Fibroblast of the aortic adventitia (primary cell): ENCODE measurements at places on chromosomes 7 and 10.
A peak's percentile ranks its signal among the peaks of the same experiment; 100 is the strongest.

- peak; percentile 93 for DNase-seq
These were observed 64.8 kb upstream of the DNAJB6 start for GRCh38 chr7:157271991-157272324.

DNA sequence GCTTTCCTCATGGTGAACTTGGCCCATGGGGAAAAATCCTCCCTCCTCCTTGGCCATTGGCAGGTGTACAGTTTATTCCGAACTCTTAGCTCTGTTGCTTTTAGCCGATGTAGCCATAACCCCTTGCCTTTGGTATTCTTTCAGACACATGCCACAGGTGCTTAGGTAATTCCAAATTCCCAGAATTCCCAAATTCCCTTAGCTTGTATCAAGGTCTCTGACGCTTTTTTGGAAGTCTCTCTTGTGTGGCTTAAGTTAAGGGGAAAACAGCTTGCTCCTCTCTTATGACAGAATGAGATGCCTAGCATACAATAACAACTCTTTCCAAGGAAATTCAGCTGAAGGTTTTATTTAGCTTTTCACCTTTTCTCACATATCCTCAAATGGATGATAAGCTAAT, 68.0 kb downstream of the SUGCT start:
- DNase-seq: peak; percentile 81

DNA sequence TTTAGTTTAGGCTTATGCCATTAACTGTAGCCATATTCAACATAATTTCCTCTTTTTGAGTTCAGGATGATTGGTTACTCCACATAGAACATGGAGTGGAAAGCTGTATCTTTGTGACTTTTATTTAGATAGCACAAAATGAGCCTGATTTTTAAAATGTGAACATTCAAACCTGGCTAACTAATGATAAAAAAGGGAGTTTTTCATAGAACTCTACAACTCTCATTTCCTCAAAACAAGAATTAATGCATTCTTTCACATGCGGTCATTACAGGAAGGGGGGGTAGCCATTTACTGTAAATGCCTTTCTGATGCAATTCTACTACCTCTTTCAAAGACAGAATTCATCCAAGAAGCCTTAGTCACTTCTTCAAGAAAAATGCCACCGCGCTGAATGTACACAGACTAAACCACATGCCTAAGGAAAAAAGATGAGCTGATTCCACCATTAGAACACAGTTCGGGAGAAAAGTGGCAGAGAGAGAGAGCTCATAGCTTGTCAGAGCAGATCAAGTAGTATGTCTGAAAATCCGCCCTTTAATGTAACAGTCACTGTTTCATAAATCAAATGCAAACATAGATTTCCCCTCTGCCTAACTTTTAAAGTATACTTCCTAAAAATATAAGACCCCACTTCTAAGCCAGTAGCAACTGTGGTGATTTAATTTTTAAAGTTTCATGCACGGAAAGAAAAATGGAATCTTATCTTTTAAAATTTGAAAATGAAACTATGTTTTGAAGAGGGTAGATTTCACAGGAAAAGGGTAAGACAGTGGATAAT, 226.4 kb upstream of the KLF14 start:
- DNase-seq: peak; percentile 99

DNA sequence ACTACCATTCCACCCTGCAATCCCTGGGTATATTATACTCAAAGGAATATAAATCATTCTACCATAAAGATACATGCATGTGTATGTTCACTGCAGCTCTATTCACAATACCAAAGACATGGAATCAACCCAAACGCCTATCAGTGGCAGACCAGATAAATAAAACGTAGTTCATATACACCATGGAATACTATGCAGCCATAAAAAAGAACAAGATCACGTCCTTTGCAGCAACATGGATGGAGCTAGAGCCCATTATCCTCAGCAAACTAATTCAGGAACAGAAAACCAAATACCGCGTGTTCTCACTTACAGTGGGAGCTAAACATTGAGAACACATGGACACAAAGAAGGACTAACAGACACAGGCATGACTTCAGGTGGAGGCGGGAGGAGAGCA, 138.3 kb downstream of the DYNC2I1 start:
- DNase-seq: no peak

GRCh38 chr10:11448190-11448544, 163.3 kb downstream of the USP6NL start:
- DNase-seq: no peak

DNA sequence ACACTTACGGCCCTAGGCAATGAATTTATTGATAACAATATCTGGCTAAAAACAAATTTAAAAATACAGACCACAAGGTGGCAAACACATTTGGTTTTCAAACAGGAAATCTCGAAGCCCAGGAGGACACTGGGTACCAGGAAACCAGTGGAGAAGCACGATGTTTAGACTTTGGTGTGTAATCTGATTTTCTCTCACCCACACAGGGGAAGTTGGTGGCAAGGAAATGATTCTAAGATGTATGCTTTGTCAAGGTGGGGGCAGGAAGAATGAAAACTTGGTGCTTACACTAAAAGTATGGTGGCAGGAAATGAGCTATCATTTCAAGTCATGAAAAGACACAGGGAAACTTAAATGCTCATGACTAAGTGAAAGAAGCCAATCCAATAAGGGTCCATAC, 113.2 kb upstream of the ANKRD1 start:
- no peak for DNase-seq

DNA sequence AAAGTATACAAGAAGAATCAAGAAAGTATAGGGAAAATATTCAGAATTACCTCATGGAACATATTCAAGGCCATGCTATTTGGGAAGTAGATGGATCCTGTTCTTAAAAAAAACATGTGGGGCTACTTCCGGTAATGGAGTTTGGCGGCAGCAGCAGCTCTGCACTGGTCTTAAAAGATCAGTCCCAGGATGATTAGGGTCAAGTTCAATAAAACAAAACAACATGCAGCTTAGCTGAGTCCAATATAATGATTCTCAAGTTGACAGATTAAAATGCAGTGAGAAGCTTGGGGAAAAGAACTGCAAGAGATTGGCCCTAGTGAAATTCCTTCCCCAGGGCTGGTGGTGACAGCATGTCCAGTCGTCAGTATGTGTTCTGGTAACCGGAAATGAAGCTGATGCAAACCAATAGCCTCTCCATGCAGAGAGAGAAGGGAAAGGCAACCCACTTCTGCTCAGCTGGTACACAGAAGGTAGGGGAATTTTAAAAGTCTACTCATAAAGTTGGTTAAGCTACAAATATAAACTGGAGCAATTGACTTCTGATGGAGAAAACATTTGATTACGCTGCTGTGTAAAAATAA, 305.1 kb upstream of the IMMP2L start:
- DNase-seq: no peak

GRCh38 chr10:63437116-63437949, 28.4 kb downstream of the JMJD1C start:
- DNase-seq: peak; percentile 49

DNA sequence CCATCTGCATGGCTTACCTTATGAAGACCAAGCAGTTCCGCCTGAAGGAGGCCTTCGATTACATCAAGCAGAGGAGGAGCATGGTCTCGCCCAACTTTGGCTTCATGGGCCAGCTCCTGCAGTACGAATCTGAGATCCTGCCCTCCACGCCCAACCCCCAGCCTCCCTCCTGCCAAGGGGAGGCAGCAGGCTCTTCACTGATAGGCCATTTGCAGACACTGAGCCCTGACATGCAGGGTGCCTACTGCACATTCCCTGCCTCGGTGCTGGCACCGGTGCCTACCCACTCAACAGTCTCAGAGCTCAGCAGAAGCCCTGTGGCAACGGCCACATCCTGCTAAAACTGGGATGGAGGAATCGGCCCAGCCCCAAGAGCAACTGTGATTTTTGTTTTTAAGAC, 12.4 kb downstream of the DUSP5 start:
- DNase-seq: no peak

DNA sequence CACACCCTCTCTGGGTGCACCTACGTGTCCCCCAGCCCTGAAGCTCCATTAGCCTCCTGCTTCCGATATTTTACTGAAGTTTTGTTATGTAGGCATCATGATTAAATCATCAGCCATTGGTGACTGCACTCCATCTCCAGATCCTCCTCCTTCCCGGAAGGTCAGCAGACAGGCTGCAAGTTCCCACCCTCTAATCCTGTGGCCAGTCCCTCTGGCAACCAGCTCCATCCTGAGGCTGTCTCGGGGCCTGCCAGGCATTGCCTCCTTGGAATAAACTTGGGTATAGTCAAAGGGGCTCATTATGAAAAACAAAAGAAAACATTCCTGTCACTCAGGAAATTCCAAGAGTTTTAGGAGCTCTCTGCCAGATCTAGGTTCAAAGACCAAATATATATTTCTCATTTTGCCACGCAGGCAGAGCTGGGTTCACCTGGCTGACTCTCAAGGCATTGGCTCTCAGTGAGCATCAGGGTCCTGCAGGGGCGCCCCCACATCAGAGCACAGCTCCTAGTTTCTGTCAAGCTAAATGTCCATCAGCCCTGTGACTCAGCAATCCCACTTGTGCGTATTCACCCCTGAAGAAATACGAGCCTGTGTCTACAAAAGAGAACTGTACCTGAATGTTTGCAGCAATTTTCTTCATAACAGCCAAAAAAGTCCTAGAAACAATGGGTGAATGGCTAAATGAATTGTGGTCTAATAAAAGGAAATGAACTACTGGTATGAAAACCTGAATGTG, 27.4 kb upstream of the TMEM72 start:
- DNase-seq: no peak

- no peak for DNase-seq
These were observed 973 bp downstream of the GPR158 start for GRCh38 chr10:25175527-25176420.

DNA sequence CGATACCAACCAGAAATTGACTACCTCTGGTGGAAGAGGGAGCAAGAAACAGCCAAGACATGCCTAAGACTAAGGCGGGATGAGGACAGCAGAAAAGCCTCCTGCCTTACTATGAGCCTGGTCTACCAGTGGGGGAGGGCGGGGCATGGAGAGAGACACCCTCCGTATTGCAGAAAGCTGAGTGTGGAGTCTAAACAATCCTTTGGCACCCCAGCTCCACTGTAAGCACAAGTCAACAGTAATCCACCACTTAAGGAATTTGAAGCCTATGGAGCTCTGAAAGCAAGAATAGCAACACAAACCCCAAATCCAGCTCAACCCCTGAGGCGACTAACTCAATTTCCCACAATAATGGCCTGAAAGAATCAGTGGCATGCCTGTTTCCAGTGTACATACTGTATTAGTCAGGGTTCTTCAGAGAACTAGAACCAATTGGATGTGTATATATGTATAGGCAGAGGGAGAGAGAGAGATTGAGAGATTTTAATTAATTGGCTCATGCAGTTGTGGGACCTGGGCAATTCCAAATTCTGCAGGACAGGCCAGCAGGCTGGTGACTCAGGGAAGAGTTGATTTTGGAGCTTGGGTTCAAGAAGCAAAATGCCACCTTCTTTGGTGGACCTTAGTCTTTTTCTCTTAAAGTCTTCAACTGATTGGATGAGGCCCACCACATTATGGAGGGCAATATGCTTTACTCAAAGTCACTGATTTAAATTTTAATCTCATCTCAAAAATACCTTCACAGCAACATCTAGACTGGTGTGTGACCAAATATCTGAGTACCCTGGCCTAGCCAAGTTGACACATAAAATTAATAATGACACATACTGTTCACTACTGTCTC, 13.5 kb downstream of the PPIF start:
- DNase-seq: no peak

- DNase-seq: peak; percentile 9
These were observed 734 bp downstream of the ABCB4 start for GRCh38 chr7:87474533-87475358.

- DNase-seq: no peak
These were observed 43.7 kb downstream of the ELFN1 start for GRCh38 chr7:1713502-1714484.

GRCh38 chr10:14612873-14613587, 161.7 kb downstream of the FAM107B start:
- no peak for DNase-seq

DNA sequence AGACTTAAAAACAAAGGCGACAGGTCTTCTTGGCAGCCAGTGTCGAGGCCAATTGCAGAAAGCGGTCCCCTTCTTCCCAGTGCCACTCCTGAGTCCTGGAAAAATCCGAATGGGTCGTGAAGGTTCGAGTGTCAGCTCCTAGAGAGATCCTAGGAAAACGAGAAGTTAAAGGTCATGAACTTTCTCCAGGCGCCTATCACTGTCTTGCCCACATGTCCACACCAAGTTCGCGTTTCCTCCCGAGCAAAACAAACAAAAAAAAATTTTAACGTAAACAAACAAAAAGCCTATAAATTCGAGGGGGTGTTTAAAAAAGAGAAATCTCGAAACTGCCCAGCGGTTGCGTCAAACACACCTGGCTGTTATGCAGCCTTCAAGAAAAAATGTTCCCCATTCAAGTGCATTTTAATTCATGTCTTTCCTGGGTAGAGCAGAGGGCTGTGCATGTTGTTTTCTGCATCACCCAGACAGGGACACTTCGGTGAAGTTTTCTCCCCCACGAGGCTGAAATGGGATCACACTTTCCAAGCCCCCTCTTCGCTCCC, 1.5 kb downstream of the ARHGAP21 start:
- DNase-seq: peak; percentile 52

DNA sequence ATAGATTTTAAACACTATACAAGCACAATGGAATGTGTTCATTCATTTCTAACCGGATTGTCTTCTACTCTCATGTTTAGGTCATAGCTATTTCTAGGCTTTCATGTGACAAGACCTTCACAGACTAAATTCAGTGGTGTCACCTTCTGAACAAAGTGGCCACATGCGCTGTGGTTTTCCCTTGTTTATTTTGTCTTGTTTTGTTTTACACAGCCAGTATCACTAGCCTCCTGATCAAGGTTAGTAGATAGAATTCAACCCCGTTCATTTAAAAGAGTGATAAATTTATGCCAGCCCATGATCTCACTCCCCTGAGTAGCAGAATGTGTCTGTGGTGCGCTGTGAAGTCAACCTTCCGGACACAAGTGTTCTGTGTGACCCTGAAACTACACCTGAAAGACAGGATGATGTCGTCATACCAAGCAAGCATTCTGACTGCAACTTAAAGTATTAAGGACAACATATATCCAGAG, 209.1 kb downstream of the CREB5 start:
- DNase-seq: no peak

DNA sequence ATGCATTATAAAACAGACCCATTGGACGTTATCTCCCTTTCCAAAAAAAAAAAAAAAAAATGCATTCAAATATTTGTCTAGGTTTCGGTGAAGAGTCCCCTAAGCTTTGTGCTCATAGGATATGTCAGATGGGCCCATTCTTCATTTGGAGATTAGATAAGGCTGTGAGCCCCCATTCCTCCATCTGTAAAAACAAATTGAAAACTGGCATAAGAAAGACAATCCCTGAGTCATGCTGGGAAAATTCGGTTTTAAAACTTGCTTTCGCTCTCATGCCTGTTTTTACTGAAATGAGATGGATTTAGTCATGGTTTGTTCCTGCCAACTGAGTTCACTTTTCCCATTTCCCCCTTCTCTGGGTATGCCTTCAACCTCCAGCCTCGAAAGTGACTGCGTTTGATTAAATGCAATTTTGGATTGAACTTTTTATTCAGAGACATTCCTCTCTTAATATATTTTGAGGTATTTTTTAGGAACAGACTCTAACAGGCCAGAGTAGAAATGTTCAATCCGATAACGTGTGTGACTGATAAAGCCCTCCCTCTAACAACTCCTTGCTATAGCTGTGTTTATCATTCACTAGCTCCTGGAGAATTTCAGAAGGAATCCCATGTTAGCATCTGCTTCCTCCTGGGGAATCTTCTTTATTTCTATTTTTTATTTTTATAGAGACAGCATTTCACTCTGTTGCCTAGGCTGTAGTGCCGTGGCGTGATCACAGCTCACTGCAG, 190.9 kb upstream of the LYZL2 start:
- peak; percentile 99 for DNase-seq
